ENCODE measurements at places on chromosomes 5 and 9. TPM values are rescaled to one million over a fixed set of nuclear protein-coding genes. Genes with fewer than 3 reads are reported as not detected.

The FOCAD gene
- 21.0 TPM for total RNA-seq

The RORB gene
- total RNA-seq, result not detected

The PRUNE2 gene
- 4.5 TPM for total RNA-seq

The PCDHA10 gene
- not detected for total RNA-seq
